HT-29 (cell line): ENCODE measurements at places on chromosomes 5 and 9.

GRCh38 chr9:113160571-113160970 is 9.8 kb downstream of the SLC31A2 start:
- DNase-seq: no peak

DNA sequence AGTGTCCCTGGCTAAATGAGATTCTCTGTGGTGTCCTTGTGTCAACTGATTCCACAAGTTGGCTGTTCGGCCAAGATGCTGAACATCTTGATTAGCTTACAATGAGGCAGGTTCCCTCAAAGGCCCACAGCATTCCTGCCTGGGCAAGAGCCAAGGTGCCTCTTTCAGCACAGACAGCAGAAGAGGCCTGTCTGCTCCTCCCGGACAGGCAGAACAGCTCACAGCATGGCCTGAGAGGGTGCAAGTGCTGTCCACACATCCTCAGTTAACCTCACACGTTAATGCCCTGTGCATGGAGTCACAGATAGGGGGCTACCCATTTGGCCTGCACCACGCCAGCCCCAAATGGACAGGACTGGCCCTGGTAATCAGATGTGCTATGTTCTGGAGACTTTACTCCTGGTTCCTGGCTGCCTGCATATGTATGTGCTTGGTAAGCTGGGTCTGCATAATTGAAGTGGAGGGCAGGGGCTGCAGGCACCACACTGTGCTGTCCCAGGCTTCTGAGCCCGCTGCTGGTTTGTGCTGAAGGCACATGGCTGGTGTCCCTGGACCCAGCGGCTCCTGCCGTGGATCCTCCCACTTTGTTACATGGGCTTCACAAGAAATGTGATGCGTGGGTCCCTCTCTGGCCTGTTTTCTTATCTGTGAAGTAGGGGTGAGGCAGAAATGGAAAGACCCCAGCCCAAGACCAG is 8.9 kb downstream of the CSF2 start:
- DNase-seq: no peak

DNA sequence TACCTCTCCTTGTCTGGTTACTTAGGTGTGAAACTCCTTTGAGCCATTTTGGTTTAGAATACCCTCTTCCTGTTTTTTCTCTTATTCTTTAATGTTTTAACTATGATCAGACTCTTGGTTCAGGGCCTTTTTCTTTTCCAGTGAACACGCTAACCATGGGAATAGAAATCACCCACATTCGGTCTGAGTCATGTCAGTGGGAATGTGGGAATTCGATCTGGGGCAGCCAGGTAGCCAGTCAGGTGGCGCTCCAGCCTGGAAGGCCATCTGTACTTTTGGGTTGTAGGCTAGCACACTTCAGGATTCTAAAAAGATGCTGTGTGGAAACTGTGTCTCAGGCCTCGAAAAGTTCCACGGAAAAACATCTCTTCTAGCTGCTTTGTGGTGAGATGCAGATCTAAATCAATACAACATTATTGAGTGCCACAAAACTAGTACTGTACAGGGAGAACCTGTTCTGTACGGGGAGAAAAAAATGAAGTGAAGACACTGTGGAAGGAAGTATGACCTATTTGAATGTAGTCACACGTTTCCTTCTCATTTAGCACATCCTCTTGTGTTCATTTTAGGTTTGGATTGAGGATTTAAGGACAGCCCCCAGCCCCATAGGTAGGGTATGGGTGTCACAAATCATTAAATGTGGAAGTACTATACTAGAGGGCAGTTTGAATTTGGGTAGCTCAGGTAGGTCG is 36.4 kb downstream of the SNX30 start:
- DNase-seq: no peak

DNA sequence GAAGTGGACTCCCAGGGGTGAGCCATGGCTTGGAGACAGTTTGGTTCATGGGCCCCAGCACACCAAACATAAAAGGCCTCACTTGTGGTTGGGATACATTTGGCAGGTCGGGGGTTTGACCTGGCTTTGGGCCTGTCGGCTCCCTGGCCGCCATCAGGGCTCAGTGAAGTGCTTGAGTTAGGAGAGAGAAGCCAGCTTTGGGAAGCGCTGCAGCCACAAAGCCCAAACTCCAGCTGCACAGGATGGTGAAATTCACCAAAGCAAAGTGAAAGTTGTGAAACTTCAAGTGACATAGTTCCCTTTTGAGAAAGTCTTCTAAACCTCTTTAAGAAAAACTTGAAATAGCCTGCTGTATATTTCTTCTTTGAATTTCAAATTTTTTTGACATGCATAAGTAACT is 27.5 kb downstream of the SLC46A2 start:
- no peak for DNase-seq

DNA sequence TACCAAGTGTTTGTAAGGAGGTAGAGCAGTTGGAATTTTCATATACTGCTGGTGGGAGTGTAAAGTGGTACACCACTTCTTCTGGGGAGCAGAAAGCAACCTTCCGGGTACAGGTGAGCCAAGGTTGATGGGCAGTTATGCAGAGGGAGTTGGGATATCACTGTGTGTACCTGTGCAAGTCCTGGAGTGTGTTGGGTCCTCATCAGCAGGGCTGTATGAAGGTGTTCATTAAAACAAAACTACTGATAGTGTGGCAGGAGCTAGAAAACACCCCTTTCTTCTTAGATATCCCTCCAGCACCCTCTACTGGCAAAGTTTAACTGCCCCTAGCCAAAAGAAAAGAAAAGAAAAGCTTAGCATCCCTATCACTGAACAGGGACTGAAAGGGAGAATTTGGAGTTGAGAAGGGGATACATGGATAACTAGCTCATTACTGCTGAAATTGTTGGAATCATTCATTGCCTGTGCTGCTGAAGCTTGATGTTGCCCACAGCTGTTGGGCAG is 10.7 kb downstream of the MARCHF6 start:
- peak; percentile 58 for DNase-seq

- DNase-seq: no peak
Observed at GRCh38 chr5:132481596-132482211, 8.9 kb downstream of the IRF1 start.

DNA sequence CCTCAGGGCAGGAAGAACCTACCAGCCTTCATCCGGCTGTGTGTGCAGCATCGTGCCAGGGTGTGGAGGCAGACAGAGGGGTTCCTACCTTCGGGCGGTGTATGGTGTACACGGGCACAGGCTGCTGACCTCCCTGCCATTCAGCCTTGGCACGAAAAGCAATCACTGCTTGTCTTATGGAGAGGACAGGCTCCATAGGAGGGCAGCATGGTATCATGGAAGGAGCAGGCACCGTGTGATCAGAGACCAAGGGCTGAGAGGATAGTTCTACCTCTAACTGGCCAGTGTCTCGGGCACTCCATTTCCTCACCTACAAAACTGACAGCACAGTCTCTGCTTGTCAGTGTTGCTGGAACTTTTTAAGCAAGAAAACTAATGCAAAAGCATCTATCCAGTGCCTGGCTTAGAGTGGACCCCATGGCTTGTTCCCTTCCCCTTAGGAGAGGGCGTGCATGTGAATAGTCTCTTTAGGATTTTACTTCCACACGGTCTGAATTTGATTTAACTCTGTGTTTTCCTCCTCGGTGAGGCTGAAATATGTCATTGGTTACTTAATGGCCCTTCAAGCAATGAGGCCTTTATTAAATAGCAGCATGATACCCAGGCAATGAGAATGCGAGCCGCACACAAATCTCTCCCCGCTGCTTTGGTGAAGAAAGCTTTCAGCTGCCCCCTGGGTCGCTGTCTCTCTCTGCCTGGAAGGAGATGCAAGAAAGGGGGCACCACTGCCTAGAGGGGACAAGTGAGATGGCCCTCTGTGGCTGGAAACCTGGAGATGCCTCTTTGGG is 22.2 kb downstream of the TTLL11 start:
- DNase-seq: no peak

- no peak for DNase-seq
Observed at GRCh38 chr9:133641861-133642595, 5.9 kb downstream of the DBH start.

GRCh38 chr5:17233488-17233887 is 16.1 kb downstream of the BASP1 start:
- DNase-seq: no peak

- DNase-seq: no peak
Observed at GRCh38 chr5:75928992-75929391, 154.2 kb upstream of the SV2C start.

GRCh38 chr9:16930578-16930977 is 60.1 kb upstream of the BNC2 start:
- no peak for DNase-seq

GRCh38 chr5:103674251-103674650 is 111.7 kb upstream of the NUDT12 start:
- DNase-seq: no peak

- no peak for DNase-seq
Observed at GRCh38 chr5:142600611-142601358, 85.1 kb downstream of the FGF1 start.

DNA sequence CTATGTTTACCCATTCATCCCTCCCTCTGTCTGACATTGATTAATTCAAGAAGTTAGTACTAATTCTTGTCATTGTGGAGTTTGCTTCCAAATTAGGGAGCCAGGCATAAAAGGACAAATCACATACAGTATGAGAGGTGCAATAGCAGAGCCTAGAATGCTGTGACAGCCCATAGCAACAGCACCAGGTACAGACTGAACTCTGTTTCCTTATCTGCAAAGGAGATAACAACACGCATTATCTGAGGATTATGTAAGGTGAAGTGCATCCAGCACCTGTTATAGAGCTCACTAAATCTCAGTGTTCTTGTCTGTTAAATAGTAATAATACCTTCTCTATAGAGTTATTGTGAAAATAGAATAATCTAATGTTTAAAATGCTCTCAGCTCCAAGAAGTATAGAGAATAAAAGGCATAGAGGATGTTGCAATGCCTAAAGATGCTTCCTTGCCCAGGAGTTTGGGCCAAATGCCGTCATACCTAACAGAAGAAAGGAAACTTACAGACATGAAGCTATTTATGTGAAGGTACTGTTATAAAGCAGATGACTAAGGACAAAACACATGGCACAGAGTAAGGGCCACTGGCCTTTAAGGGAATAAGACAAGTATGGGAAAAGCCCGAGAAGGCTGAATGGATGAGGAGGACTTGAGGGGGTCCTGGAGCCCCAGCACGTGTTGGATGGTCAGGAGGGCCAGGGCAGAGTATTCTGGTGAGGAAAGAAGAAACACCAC is 214.5 kb downstream of the ATP10B start:
- no peak for DNase-seq

DNA sequence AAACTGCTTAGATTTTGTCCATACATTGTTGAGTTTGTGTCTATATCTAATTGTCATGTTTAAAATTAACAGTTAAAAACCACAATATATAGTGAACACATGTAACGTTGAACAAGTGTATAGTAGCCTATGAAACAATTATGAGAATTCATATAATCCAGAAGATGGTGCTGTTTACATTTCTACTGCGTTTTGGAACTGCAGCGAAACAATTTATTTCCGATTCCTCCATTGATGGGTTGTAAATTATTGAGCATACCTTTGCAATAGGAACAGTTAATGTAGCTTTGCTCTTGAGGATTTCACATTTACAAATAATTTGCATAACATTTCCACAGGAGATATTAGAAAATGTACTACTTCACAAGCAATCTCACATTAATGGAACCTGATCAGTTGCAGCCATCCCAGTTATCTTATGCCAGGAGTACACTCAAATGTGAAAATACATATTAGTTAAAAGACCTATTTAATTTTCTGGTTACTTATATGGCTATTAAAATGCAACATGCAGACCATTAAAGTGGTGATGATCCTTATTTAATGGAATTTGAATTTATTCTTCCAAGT is 411.8 kb downstream of the CDH10 start:
- peak; percentile 6 for DNase-seq

DNA sequence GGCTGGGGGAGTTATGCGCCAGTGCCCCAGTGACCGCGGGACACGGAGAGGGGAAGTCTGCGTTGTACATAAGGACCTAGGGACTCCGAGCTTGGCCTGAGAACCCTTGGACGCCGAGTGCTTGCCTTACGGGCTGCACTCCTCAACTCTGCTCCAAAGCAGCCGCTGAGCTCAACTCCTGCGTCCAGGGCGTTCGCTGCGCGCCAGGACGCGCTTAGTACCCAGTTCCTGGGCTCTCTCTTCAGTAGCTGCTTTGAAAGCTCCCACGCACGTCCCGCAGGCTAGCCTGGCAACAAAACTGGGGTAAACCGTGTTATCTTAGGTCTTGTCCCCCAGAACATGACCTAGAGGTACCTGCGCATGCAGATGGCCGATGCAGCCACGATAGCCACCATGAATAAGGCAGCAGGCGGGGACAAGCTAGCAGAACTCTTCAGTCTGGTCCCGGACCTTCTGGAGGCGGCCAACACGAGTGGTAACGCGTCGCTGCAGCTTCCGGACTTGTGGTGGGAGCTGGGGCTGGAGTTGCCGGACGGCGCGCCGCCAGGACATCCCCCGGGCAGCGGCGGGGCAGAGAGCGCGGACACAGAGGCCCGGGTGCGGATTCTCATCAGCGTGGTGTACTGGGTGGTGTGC is at the start of gene RXFP3:
RXFP3 (plus strand) TSS at position 6 of the 636 bp plus-strand sequence; CDS start at position 361, 355 bp downstream.
- DNase-seq: no peak

- DNase-seq: no peak
Observed at GRCh38 chr5:170361116-170361515, 28.1 kb downstream of the KCNMB1 start.

GRCh38 chr9:34452568-34452967 is 5.8 kb downstream of the FAM219A start:
- no peak for DNase-seq

- DNase-seq: no peak
Observed at GRCh38 chr5:82335806-82336205, 57.7 kb upstream of the RPS23 start.

GRCh38 chr5:137200906-137201700 is 298.0 kb downstream of the SPOCK1 start:
- DNase-seq: no peak

- no peak for DNase-seq
Observed at GRCh38 chr5:180433032-180433422, 61.2 kb upstream of the CNOT6 start.

GRCh38 chr5:150485693-150486401 is 22.1 kb upstream of the NDST1 start:
- no peak for DNase-seq

DNA sequence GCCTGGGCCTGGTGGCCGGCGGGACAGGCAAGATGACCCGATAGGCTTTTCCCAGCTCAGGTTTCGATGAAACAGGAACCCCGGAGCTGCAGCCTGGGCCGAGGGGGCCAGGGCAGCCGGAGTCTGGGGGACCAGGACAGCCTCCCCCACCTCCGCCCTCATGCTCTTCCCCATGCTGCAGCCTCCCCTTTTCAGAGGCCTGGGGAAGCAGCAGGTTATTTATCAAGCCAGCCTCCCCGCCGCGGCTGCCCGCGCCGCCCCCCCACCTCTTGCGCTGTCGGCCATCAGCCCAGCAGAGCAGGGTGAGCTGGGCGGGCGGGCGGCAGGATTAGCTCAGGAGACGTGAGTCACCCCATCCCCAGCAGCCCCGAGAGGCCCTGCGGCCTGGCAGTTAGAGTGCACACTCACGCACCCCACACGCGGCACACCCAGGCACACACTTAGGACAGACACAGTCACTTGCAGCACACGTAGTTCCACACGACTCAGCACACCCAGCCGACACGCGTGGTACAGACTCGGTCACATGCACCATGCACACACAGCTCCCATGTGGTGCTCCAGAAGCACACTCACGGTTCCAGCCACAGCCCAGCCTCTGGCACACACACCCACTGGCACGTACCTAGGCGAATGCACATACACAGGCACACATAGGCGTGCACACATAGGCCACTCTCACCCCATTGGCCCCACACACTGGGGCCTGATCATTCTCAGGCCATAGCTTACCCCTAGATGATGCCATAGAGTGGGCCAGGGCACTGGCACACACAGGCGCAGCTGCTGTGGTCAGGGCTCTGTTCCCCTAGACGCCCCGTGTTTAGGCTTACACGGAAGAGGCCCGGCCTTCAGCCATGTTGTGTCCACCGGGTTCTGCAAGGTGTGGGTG is 13.0 kb downstream of the CXXC5 start:
- peak; percentile 88 for DNase-seq
